ELF-1 (cell line): ENCODE measurements at places on chromosomes 7 and 10.

DNA sequence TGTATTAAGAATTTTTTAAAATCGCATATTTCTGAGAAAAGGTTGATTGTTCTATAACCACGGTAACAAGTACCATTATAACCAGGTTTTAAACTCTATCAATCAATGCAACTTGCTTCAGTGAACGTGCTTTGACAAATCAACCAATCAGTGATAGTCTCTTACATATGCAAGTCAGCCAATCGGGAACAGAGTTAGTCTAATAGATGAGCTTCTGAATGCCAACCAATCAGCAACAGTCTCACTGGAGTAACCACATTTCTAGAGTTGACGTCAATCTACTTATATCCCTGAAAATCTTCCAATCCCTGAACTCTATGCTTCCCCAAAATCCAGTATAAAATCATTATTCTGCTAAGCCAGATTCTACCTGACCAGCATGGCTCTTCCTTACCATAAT is 44.7 kb upstream of the TRUB1 start:
- DNase-seq: no peak

DNA sequence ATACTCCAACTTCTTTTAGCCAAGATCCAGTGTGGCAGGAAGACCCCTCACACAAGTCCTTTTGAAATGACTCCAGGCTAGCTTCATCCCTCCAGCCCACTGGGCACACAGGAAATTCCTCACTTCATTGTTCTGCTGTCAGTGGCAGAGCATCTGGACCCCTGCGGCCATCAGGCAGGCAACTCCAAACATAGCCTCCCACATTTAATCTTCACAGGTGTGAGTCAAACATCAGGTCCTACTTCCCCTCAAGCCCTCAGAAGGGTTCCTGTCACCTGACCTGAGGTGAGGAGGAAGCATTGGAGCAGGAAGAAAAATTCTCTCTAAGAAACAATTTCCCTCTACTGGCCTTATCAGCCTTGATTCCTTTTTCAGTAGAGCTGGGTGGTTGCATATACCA is 51.1 kb upstream of the C1GALT1 start:
- peak; percentile 71 for DNase-seq

- DNase-seq: peak; percentile 54
These were observed 164.4 kb downstream of the RGS10 start for GRCh38 chr10:119377958-119378736.

DNA sequence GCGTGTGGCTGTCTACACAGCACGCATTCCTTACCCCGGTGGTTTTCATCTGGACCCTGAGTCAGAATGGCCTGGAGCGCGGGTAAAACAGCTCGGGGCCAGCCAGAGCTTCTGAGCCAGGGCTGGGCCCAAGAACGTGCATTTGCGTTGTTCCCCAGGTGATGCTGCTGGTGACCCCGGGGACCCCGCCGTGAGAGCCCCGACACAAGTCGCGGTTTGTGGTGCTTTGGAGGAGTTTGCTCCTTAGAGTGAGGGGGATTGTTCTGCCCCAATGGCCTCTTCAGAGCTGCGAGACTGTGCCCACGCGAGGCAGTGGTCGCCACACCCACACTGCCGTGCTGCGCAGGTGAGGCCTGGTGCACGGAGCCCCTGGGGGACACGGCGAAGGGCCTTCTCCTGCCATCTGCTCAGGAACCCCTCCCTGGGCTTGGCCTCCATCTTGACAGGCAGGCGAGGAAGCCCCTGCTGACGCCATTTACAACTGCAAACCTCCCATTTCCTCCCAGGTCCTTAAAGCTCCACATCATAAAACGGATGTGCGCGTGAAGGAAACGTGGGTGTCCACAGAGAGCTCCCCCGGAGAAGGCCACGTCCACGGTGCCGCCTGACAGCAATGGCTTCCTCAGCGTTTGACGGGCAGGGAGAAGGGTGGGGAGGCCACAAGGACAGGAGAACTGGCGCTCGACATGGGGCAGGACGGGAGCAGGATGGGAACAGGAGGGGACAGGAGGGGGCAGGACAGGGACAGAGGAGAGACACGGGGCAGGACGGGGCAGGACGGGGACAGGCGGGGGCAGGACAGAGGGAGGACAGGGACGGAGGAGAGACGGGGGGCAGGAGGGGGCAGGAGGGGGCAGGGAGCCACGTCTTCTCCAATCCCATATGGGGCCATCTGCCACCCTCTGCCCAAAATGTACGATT is 477.2 kb downstream of the DNAJB6 start:
- no peak for DNase-seq

DNA sequence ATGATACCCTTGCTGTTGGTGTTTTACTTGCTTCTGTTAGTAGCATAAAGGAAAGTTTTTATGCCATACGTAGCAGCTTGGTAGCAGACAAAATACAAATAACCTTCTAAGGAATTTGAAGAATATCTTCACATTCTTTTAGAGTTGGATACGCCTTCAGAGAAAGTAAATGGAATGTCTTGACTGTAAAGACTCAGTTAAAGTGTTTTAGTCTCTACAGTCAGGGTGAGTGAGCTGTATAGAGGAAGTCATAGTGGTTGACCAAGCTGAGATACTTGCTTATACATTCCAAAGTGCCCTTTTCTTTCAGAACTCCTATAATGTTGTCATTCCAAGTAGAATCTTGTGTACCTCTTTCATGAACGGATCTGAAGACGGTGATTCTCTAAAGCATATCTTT is 37.7 kb downstream of the RABGEF1 start:
- DNase-seq: no peak

GRCh38 chr7:95684037-95684436 is 87.7 kb upstream of the PDK4 start:
- no peak for DNase-seq

DNA sequence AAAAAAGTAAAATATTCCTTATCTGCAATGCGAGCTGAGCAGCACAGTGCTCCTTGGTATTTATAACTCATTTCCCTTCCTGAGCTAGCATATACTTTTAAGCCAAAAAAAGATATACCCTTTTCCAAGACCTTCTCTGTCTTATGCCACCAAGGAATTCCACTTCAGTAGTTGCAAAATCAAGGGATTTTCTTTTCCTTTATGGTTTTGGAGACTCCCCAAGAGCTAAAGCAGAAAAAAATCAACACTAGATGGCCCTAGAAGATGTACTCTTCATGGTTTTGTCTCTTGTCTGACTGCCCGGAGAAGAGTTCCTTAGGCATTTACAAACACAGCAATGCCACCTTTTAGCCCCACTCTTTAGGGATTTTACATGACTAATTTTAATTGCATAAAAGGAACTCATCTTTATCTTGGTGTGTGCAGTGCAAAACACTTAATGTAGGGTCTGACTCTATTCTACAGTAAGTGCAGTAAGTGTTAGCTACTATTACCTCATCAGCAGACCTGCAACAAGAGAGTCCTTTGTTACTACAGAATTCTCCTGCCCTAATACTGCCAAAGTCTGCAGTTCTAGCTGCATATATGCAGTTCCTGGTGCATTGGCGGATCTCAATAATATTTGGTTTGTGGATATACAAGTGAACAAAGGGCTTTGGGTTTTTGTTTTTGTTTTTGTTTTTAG is 443.3 kb downstream of the GFRA1 start:
- peak; percentile 3 for DNase-seq

DNA sequence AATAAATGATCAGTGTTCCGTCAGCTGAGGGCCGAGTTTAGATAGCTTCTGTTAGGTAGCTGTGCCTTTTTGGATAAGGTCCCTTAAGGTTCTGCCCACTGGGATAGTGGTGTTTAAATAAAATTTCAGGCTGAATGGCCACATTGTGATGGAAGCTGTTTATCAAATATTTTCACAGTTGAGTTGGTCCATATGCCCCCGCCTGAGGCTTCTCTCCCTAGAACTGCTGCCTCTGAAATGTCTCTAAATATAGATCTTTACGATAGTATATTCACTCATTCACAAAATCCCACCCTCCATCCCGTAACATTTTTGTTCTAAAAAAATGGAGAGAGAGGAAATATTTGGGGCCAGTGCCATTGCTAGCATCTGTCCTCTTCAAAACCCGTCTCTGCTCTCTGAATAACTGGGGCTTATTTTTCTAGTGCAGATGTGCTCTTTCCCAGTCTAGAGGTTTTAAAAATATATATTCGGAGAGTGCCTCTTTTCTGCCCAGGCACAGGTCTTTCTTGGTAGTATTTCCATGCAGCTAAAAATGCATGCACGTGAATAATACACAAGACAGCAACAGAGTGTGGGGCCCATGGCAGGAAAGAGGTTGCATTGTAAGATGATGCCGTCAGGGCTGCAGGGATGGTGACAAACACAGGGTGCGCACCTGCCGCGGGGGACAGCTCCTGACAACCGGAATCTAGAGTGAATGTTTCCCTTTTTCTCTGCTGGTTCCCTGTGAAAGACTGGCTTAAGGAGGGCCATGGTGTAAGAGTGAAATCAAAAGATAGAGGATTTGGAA is 105.4 kb upstream of the BTBD16 start:
- no peak for DNase-seq

DNA sequence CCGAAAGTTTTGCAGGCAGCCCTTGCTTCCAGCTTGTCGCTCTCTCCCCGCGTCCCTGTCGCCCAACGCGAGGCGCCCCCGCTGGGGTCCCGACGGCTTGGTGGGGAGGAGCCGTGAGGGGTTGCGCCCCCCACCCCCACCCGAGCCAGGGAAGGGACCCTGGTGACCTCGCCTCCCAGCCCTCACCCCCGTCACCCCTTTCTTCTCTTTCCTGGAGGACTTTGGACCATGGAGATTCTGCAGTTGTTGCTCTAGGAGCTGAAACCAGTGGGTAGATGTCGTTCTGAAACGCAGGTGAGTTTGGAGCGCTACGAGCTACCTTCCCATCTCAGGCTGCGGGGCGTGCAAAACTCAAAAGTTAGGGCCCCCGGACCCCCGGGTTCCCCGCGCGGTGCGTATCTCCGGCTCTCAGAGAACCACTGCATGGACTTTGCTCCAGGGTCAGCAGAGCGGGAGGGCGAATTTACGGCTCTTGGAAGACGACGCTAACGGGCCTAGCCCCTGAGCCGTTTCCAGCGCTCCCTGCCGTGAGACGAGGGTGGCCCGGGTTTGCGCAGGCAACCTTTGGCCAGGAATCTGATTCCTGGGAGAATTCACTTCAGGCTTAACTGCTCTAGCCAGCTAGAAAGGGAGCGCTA is 684 bp upstream of the ATXN7L1 start:
- peak; percentile 75 for DNase-seq

DNA sequence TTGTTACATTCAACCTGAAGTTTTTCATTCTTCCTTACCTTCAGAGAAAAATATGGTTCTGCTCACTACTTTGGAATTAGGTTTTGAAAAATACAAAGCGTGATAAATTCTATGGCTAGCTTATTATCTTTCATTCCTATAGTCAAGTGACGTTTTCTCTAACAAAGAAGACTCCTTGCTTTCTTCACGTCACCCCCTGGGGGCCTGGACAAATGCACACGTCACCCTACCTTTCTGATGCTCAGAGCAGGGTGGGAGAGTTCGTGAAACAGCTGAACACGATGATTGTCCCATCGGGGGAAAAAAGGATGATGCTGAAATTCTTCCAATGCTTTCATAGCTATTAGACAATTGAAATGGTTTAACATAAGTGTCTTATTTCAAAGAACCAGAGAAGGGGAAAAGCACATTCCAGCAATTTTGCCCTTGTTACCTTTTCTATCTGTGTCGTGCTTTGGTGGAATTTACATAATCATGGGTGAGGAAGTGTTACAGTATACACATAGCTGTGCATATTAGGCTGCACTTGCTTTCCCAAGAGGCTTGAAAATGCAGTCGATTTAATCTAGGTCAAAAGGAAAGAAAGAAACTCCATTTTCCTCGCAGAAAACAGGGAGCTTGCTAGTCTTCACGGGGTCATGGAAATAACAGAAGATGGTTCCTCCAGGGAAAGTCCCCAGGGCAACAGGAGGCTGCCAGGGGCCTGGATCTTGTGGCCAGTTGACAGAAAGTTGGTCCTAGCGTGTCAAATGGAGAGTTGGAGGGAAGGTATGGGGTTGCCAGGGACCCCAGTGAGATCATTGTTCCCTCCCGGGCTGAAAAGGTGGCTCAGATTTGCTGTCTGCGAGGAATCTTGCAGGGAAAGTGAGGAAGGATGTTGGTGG is 189.2 kb downstream of the CELF2 start:
- DNase-seq: no peak

- DNase-seq: peak; percentile 75
These were observed 804 bp downstream of the UNC5B start for GRCh38 chr10:71213127-71213621.

GRCh38 chr7:76091506-76091905 is 43.6 kb downstream of the MDH2 start:
- no peak for DNase-seq

DNA sequence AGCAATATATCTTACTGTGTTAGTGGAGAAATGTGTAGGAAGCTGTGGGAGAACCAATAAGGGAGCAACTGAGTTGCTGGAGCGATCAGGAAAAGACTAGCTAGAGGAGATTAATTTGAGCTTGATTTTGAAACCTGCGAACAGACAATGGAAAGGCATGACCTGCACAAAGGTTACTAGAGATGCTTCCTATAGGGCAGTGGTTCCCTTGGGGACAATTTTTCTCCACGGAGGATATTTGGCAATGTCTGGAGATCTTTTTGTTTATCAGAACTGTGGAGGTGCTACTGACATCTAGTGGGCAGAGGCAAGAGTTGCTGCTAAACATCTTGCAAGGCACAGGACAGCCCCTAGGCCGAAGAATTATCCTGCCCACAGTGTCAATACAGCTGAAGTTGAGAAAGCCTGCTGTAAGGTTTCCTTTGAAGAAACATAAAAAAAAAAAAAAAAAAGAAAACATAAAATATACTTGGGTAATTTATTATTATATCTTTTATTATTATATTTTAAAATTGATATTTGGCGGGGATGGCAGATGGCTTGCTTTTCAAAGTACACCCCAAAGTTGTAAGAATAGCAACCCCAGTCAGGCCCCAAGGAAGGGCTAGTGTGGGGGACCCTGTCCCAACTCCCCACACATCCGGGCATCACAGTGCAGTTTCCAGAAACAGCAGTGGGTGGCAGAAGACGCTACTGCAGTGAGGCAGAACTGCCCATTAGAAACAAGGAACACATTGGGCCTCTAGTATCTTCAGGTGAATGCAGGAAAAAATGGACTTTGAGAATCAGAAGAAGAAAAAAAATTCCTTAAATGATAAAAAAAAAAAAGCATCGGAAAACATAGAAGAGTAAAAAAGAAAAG is 481.6 kb downstream of the SH2D4B start:
- peak; percentile 48 for DNase-seq

DNA sequence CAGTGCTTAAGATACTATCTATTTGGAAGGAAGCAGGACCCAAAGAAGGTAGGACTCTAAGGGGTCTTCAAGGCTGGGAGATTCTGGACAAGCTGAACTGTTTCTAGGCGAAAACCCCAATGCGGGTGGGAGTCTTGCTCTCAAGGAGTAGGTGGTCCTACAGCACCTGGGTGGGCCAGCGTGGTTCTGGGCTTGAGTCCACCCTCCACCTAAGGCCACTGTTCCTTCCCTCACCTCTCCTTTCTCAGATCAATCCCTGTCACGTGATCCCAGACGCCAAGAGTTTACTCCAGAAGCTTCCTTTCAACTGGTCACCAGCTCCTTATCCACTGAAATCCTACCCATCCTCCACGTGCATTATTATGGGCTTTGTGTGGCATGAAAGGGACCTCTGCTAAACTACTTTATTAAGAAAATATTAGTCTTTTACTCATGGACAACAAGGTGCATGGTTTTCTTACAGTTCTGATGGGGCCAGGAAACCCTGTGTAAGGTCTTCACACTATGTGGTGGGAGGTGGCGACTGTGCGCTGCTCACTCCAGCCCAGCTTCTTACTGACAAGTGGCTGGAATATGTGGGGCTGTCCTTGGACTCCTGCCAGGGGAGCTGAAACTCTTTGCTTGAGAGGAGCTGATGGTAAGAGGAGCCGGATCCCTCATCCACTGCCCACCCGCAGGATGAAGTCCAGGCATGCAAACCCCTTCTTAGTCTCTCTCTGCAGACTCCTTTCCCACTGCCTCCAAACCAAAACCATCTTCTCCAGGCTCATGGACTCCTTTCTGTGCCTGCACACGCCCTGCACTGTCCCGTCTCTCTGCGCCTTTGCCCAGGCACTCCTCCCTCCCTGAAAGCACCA is 1.6 kb downstream of the ZNF746 start:
- DNase-seq: no peak
